ENCODE measurements at places on chromosomes 4 and X.
A peak's percentile ranks its signal among the peaks of the same experiment; 100 is the strongest.

GRCh38 chr4:41305476-41305875 is 48.7 kb downstream of the UCHL1 start:
- no peak for DNase-seq

DNA sequence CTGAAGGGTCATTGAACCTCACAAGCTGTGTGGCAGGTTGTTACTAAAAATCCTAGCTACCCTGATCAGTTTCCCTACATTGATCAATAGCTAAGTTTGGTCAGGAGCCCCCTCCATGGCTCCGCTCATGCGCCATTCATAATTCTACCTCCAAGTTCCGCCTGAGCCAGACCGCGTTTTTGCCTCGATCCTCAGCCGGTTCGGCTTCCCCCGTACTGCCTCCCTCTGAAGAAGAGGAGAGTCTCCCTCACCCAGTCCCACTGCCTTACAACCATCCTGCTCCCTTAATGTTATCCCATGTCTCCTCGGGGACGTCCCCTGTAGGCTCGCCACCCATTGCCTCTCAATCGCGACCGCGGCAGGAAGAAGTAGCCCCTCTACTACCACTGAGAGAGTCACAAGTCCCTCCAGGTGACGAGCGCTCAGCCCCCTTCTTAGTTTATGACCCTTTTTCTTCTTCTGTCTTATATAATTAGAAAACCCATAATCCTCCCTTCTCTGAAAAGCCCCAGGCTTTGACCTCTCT is 158.2 kb downstream of the DEFB131A start:
- no peak for DNase-seq

- no peak for DNase-seq
These were observed 80.2 kb downstream of the HTRA3 start for GRCh38 chr4:8349664-8350236.

- no peak for DNase-seq
These were observed 4.7 kb downstream of the RIPPLY1 start for GRCh38 chrX:106898462-106898861.

DNA sequence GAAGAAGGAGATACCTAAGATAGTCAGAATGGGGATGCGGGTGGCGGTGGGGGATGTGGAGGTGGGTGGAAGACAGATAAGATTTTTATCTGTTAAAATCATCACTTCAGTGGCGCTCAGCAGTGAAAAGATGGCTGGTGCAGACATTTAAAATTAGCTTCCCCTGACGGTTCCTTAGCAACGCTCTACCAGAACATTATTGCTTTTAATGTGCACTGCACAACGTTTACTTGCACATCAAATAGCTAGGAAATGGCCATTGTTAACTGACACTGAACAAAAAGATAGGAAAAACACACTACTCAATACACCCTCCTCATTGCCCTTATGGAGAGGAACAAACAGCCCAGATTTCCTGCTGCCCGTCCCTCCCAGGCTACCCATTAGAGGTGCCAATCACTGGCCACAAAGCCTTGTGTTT is 61.0 kb upstream of the FTHL17 start:
- DNase-seq, result no peak

DNA sequence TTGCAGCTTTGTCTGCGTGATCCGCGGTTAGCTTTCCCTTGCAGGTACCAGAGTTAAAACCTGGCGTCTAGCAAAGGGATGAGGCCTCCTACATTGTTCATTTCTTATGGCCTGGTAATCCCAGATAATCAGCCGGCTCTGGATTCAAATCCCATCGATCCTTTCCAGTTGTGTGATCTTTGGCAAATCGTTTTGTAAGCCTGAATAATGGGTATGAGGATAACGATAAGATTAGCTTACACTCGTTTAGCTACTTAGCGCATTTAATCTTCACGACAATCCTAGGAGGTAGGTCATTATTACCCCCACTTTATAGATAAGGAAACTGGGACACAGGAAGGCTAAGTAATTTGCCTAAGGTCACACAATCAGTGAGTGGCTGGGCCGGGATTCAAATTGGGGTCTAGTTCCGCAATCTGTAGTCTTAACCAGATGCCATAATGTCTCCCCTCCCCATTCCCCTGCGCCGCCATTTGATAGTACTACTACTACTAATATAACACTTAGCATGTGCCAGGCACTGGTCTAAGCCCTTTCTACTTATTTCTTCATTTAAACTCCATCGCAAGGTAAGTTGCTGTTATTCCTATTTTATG is 1.7 kb upstream of the UBA1 start:
- DNase-seq, result no peak

GRCh38 chr4:1493540-1494287 is 87.5 kb upstream of the NKX1-1 start:
- DNase-seq, result no peak

GRCh38 chr4:141119071-141119470 is 14.2 kb downstream of the RNF150 start:
- DNase-seq, result no peak

GRCh38 chrX:135309430-135309923 is at the start of gene ETDC:
Gene ETDC, plus strand, starts transcription at chrX:135309480. Its CDS starts 0 bp downstream, at chrX:135309480.
- DNase-seq, result no peak

GRCh38 chrX:110002300-110003166 is at the start of gene TMEM164:
Gene TMEM164, plus strand, starts transcription at chrX:110003114. Its CDS starts 661 bp downstream, at chrX:110003775.
- peak; percentile 74 for DNase-seq

DNA sequence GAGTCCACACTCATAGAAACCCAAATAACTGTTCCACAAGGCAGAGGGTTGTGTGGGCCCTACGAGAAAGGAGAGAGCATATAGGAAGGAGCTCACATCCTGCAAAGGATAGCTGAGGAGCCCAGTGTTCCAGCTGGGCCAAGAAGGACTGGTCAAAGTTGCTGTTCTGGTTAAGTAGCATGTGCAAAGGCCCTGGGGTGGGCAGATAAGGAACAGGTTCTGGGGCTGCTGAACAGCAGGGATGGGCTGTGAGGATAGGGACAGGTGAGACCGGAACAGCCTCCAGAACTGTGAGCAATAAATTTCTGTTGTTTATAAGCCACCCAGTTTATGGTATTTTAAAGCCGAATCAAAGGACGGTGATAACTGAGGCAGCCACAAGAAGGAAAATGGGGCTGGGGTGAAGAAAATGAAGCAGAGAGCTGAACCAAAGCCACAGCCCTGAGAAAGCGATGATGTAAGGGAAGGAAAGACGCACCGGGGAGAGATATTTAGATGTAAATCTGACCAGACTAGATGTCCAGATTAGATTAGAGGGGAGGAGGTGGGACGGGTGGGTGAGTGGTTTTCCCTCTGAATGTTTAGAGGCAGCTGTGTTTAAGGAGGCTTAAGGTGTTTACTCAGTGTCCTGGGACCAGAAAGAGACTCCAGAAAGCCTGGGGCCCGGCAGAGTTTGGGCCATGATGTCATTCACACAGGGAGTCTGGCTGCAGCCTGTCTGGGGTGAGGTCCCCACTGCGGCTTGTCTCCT is 180.8 kb upstream of the BCOR start:
- peak; percentile 41 for DNase-seq

DNA sequence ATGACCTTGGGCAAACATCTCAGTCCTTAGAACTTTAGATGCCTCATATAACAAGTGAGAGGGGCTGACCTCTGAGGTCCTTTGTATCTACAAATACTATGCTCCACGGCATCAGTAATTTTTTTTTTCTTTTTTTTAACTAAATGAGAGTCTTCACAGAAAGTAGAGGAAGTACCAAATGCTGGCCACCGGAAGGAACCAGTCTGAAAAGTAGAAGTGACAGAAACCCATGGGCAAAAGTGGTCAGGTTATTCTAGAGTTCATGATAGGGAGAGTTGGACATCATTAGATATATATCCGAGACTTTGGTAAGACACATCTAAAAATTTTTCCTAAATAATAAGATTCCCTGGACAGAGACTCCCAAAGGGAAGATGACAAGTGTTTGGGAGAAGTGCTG is 53.7 kb downstream of the COQ2 start:
- no peak for DNase-seq

DNA sequence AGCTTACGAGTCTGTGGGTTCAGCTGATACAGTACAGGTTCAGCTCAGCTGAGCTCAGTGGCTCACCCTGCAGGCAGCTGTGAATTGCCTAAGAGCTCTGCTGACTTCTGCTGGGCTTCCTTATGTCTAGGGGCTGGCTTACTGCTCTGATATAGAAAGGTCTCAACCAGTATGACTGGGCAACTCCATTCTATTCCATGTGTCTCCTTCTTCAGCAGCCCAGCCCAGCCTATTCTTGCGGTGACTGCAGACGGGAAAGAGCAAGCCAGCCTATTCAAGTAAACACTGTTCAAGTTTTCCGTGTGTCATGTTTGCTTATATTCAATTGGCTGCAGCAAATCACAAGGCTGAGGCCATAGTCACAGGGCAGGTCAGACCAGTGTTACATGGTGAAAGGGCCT is 615.4 kb upstream of the ZFP42 start:
- DNase-seq, result no peak

GRCh38 chr4:32002037-32002747 is 1282.0 kb downstream of the PCDH7 start:
- DNase-seq, result no peak

- no peak for DNase-seq
These were observed 103.3 kb upstream of the TSPAN7 start for GRCh38 chrX:38458071-38458470.

DNA sequence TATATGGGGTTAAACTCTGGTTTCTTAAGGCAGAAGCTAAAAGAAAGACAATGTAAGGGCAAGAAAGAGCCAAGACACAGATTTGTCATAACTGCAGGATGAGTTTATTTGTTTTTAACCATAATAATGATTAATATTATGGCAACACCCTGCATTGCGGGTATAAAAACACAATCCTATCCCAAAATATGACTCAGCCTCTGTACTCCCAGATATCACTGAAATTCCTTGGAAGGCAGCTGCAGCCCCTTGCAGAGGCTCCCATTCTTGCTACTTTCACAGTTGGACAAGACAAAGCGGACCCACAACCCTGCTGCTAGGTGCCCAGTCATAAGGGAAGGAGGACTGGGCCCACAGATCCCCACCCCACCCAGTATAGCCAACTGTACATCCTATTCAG is 20.4 kb upstream of the FGF16 start:
- DNase-seq, result no peak

- no peak for DNase-seq
These were observed 80.5 kb upstream of the TMEM150C start for GRCh38 chr4:82642331-82642730.

- DNase-seq, result no peak
These were observed 5.8 kb downstream of the SRPX start for GRCh38 chrX:38214551-38215531.

GRCh38 chrX:2320580-2321327 is 180.0 kb downstream of the DHRSX start:
- DNase-seq, result no peak

GRCh38 chr4:102326951-102327350 is 18.3 kb downstream of the SLC39A8 start:
- DNase-seq, result no peak

GRCh38 chr4:99891351-99891750 is 2.9 kb downstream of the LAMTOR3 start:
- DNase-seq, result no peak

GRCh38 chr4:140115140-140115539 is 38.8 kb downstream of the MAML3 start:
- no peak for DNase-seq

GRCh38 chr4:8847764-8848163 is 23.9 kb downstream of the HMX1 start:
- no peak for DNase-seq

- DNase-seq, result no peak
These were observed 124.1 kb downstream of the SPCS3 start for GRCh38 chr4:176443646-176444409.

DNA sequence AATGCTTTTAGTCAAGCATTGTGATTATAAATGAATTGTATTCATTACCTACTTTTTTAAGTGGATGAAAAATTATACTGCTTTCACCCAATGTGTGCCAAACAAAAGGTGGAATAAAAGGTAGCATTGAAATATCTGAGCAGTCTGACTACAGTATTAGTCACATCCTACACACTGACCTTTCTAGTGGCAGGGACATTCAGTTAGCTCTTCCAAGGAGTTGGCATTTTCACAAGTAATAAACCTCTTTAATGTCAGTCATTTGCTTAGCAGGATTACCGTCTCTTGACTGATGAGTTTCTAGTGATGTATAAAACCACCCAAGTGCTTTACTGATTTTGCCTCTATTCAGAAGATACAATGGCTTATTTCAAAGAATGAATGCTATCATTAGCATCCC is 687.9 kb downstream of the ARAP2 start:
- DNase-seq, result no peak

GRCh38 chr4:187903700-187904099 is 91.9 kb upstream of the ZFP42 start:
- DNase-seq, result no peak

GRCh38 chrX:129522184-129523078 is 859 bp downstream of the SMARCA1 start:
- DNase-seq, result no peak

GRCh38 chrX:41607264-41607832 is 81.4 kb upstream of the GPR34 start:
- DNase-seq, result no peak

- DNase-seq, result no peak
These were observed 407.1 kb downstream of the ADAM29 start for GRCh38 chr4:175325230-175325629.

DNA sequence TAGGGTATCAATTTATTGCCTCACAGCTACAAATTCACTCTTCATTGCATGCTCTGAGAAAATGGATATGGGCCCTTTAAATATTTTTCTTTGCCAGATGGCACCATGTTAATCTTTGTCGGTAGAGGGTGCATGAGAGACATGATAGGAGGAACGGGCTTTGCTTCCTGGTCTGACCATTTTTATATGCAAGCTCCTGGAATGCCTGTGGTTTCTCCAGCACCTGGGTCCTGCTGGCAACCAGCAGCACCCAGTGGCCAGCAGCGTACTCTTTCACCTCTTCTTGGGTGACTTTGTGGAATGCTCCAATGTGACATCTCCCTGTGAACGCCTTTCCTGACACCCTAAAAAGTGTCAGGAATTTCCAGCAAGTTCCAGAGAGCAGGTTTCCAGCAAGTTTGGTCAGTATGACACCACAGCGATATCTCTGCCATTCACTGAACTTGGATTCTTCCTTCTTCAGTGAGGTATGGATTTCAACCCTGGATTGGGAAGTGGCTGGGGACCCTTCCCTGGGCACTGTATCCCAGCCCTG is 140.3 kb upstream of the PGRMC2 start:
- no peak for DNase-seq

- no peak for DNase-seq
These were observed 191.3 kb downstream of the KCNIP4 start for GRCh38 chr4:21757248-21757647.

DNA sequence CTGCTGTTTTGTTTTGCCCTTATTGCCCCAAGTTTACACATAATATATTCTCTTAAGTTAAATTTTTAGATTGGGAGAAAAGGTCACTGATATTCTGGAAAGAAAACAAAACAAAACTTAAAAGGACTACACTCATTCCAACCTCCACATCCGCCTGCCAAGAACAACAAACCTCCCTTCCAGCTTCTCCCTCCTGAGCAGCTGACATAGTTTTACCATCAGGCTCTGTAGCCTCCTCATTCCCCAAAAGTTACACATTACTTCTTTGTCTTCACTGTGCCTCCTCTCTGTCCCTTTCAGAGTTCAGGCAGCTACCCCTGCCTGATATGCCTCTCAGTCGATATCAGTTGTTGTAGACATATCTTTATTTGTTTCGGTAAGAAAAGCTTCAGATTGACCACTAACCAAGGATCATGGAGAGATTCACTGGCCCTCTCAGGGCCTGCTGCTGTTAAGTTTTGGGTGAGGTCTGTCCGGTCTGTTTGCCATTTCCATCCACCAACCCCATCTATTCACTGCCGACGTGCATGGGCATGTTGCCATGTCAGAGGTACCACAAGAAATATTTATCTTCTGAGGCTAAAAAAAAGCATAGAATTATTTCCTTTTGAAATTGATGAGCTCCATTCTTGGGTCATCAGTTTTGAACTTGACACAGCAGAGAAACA is 164.1 kb downstream of the GASK1B start:
- DNase-seq, result no peak

GRCh38 chr4:141636771-141637460 is 533 bp downstream of the IL15 start:
- no peak for DNase-seq
